ENCODE measurements at places on chromosomes 7 and 10.

DNA sequence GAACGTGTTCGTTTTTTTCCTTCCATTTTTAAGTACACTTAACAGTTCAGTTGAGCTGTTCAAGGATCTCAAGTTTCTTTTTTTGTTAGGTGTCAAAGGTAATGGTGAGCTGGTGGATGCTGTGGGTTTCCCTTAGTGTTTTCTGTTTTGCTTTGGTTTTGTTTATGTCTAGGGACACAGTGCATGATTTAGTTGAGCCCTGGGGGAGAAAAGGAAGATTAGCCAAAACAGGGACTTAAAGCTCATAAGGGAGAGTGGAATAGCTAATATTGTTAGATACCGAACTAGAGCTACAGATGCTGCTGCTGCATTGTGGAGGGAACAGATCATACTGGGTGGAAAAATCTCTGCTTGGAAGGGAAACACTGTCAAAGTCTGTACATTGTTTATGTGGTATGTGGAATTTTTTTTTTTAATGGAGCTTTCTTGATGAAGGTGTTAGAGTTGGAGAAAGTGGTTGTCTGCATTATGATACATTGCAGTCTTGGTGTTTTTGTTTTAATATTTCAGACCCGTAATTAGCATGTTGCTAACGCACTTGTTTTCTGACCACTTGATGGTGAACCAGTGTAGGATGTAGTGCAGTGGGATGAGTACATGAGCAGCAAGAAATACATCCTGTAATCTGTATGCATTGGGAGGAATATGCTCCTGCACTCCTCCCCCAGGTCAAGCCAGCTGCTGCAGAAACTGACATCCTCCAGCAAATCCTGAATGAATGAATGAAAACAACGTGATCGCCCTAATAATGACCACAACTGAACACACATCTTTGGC lies 2.1 kb downstream of the GLCCI1 start:
- no peak for DNase-seq

DNA sequence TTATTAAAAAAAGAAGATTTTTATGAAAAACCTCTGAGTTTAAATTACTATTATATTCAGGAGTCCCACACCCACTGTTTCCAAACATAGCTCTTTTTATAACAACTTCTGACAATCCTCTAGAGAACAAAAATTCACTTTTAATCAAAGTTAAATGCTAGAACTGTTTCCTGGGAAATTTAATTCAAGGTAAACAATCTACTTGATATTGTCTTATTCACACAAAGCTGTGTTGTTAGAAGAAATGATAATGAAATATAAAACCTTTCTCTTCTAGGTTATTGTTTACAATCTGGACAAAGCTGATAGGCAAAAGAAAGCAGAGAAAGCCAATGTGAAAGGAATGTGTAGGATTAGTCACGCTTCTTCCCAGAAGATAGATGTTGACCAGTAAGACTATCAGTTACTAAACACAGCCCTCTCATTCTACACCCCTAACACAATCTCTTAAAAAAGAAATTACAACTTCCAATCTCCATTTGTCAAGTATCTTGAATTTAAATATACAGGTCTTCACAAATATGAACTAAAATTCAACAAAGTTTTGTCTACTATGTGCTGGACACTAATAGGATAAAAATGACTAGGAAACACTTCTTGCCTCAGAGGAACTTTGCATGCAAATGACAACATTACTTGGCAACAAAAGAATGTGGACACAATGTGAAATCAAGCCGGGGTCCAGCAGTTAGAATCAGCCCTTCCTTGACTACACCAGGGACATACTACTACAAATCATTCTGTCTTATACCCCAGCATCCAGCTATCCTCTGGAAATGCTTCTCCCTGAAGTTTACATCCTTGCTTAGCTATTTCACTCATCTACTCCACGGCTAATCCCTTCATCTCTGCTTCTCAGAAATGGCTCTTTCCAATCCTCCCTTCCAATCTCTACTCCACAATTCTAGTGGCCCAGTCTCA lies 123.7 kb downstream of the IMMP2L start:
- DNase-seq: no peak

DNA sequence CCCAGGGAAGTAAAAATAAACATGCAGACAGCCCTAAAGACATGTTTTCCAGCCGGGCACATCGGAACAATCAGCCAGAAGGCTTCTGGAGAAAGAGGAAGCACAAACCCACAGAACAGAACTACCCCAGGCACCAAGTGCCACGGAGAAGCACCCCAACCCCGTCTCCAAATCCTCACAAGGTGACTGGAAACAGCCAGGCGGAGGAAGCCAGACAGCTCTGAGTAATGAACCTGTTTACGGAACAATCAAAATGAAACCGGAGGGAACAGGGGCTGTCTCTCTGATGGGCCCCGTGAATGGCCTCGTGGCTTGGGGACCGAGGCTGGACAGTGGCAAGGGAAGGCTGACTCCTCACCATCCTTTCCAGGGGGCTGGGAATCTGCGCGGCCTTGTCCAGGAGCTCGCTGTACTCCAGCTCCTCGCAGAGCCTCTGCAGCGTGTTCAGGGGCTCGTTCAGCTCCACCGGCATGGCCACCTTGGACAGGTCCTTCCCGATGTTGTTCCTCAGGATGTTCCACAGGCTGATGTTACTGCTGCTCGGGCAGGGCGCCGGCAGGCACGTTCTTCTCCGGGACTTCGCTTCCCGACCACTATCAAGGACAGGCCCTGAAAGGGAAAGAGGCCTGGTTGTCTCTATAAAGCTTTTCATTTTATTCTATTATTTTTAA lies 77.0 kb upstream of the GSDME start:
- DNase-seq: no peak

DNA sequence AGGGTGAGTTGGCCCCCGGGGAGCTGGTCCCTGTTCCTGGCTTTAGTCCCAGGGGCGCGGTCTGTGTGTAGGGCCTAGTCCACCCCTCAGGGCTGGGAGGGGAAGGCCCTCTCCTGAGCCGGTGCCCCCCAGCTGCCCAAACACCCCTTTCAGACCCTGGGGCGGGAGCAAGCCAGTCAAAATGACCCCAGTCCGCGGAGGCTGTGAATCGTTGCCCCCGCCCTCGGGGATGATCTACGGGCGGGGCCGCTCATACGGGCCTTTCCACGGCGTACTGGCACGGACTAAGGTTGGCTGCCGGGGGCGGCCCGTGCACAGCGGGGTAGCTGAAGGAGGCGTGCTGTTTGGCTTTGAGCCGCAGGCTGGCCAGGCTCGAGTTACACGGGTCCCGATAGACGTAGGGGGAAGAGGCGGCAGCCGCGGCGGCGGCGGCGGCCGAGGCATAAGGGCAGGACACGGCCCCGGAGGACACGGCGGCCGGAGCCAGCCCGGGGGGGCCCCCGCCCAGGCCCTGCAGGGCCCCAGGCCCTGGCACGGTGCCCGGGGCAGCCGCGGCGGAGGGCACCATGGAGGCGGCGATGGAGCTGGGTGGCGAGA lies 4.3 kb downstream of the ELOVL3 start:
- DNase-seq: no peak

- no peak for DNase-seq
Measured at GRCh38 chr7:63521-64021, 128.8 kb upstream of the FAM20C start.

GRCh38 chr7:151744656-151745638 lies 132.0 kb downstream of the PRKAG2 start:
- no peak for DNase-seq

GRCh38 chr10:5447611-5448071 lies 35.3 kb downstream of the NET1 start:
- no peak for DNase-seq

- no peak for DNase-seq
Measured at GRCh38 chr10:37774351-37774750, 83.1 kb downstream of the ZNF248 start.

- DNase-seq: no peak
Measured at GRCh38 chr10:24708081-24708480, 15.6 kb downstream of the ARHGAP21 start.

- DNase-seq: no peak
Measured at GRCh38 chr10:22455068-22455857, 110.0 kb downstream of the SPAG6 start.

DNA sequence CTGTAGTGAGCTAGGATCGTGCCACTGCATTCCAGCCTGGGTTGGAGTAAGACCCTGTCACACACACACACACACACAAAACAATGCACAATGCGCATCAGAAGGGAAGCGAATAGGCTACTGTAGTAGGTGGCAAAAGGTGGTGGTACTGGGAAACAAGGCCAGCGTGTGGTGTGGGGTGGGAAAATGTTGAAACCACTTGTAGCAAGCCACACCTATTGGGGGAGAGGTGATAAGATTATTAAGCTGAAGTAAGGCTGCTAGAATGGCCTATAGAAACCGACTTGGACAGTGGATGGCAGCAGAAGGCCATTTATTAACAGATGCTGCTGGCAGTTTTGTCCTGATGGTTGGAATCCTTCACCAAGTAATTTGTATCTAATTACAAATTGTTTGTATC lies 7.2 kb upstream of the CHCHD1 start:
- DNase-seq: no peak

DNA sequence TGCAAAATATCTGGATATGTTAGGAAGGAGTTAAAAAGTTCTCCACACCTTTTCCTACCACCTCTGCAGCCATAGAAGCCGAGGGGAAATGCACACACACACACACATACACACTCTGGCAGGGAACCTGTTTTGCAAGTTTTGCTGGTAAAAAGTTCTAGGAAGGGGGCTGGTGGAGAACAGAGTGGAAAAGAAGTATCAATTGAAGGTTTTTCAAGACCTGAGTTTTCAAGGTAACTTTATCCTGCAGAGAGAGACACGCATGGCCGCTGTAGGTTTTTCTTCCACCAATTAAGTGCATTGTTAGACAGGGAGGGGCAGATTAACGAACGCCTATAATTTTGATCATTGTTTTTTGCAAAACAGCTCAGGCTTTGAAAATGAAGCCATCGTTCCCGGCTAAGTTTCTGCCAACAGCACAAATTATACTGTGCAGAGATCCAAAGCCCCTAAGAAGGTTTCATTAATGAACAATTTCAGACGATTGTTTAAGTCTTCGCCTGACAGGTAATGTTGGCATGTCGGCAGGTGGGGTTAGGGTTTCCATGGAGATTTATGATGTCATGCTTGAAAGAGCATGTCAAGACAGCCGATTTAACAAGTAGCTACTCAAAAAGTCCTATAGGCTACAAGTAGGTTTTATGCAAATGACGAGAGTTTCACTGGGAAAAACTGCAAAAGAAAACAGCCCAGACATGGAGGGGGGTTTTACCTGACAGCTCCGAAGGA lies 29.7 kb downstream of the KIAA1217 start:
- DNase-seq: no peak

DNA sequence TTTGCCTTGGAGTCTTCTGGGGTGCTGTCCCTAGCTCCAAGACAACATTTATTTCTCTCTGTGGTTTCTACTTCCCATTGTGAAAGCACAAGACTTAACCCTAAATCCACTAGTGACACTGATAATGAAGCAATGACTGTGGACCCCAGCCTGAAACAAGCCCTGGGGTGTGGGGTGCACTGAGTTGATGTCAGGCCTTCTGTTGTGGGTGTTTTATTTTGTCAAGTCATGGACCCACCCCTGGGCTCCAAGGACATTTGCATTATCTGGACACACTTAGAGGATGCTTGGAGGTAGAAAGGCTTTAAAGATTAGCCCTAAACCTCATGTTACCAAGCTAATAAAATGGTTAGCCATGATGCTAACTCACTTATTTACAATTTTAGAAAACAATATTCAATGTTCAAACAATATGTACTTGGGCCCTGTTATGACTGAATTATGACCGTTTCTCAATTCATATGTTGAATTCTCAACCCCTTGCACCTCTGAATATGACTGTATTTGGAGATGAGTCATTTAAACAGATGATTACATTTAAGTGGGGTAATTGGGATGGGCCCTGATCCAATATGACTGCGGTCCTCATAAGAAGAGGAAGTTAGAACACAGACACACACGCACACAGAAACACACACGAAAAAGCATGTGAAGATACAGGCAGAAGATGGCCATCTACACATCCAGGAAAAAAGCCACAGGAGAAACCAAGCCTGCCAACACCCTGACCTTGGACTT lies 137.2 kb upstream of the IGFBP3 start:
- no peak for DNase-seq

DNA sequence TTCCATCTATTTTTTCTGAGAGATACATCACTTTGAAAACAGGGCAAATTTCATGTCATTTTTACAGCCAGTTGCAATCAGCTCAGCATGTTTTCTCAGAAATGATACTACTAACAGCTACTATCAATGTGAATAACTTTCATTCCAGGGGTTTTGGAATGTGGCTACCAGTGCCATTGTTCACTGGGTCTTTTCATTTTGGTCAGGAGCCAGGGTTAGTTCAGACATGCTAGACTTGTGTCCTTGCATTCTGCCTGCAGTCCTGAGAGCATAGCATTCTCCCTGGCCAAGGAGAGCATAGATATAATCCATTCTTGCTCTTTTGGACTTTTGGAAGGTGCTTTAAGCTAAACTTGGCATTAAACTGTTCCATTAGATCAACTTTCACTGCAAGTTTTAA lies 160.9 kb upstream of the NEBL start:
- DNase-seq: no peak

DNA sequence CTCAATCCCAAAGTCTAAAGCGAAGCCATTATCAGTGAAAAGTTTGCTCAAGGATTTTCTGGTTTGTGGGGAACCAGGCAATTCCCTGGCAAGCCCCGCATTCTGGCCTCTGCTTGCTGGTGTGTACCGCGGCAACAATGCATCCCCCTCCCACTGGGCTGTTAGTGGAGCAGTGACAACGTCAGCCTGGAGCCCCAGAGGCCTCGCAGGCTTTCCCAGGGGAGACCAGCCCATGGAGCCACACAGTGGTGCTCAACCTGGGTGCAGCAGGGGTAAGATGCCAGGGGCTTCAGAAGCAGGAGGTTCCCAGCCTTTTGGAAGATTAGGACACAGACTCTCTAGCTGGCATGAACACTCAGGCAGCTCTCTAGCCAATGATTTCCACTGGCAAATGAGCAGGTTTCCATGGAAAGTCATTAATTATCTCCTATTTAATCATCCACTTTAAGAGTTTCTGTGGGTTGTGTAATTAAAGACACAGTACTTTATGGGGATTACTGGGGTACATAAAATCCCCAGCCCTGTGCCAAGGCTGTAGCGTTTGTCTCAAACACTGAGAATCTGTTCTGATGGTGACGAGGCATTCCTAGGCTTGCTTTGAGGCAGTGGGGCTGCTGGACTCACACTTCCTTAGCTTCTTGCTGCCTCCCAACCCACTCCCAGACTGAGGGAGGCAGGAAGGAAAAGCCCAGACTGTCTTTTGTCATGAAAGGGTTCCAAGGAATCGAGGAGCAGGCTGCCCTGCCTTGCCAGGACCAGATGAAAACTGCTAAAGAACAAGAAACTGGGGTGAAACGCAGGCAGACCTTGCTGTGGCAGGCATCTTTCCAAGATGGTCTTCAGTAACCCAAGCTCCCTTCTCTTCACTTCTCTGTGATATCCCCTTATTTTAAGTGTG lies 411.9 kb upstream of the SHH start:
- DNase-seq: no peak

GRCh38 chr7:55065511-55066229 lies 46.9 kb downstream of the EGFR start:
- no peak for DNase-seq

All from cortex of kidney (tissue), 1 donor.